ENCODE measurements at places on chromosomes 4 and X. TPM values are rescaled to one million over a fixed set of nuclear protein-coding genes. Genes with fewer than 3 reads are reported as not detected.

GRCh38 chr4:182918044-182918607 lies 940 bp upstream of the DCTD start:
- DNase-seq: no peak

The MAOA gene
- 2.6 TPM for total RNA-seq

DNA sequence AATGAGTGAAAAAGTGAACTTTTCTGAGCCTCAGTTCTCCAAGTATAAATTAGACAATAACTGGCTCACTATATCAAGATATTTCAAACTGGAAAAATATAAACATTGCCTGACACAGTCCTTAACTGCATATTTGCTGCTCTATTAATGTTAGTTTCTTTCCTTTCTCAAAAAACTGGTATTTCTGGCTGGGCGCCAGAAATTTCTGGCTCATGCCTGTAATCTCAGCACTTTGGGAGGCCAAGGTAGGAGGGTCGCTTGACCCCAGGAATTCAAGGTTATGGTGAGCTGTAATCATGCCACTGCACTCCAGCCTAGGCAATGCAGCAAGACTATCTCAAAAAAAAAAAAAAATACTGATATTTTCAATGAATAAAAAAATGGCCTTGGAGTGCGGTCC lies 227.0 kb downstream of the MAGEB17 start:
- no peak for DNase-seq

GRCh38 chrX:74536832-74537371 lies 77.5 kb downstream of the RLIM start:
- DNase-seq: peak; percentile 23

GRCh38 chr4:102399021-102399420 lies 53.7 kb upstream of the SLC39A8 start:
- no peak for DNase-seq

DNA sequence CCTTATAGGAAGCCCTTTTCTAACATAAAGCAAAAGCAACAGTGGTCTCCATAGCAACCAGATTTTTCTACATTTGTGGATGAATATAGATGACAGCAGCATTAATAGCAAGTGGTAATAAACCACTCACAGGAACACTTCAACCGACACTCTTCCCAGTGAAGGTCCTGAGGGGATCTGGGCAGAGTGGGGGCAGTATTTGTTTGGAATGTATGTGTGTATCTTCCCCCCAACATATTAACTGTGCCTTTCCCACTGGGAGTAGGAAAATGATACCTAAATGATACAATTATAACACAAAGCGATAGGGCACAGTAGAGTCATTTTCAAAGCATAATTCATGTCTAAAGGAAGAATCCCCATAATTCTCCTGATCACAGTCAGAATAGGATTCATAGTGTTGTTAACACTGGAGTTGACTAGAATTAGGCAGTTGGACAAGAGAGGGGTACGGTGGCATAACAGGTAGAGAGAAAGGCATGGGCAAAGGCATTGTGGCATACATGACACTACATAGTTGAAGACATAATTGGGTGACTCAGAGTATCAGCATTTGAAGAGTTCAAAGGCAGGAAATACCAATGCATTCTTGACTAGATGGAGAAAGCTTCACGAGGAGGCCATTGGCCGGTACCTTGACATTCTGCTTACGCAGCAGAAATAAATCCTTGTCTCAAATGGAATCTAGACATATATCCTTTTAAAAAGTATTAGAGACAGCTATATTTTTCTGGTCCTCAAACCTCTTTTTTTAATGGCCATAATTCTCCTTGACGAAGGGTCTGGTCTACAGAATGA lies 15.2 kb downstream of the CAPN6 start:
- DNase-seq: no peak

DNA sequence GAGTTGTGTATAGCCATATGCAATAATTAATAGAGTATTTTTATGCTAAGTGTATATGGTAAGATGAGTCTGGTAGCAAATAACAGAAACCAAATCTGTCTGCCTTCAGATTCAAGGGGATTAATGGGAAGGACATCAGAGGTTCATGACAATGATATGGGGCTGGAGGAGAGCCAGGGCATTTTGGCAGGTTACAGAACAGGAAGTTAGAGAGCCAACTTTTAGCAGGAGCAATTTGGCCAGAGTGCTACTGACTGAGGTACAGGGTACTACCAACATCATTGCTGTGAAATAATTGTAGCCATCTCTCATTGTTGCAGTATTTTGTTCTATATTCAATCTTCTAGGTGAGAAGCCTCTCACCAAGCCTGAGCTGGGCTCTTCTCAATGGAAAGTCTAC lies 210.9 kb upstream of the FAM47A start:
- no peak for DNase-seq

DNA sequence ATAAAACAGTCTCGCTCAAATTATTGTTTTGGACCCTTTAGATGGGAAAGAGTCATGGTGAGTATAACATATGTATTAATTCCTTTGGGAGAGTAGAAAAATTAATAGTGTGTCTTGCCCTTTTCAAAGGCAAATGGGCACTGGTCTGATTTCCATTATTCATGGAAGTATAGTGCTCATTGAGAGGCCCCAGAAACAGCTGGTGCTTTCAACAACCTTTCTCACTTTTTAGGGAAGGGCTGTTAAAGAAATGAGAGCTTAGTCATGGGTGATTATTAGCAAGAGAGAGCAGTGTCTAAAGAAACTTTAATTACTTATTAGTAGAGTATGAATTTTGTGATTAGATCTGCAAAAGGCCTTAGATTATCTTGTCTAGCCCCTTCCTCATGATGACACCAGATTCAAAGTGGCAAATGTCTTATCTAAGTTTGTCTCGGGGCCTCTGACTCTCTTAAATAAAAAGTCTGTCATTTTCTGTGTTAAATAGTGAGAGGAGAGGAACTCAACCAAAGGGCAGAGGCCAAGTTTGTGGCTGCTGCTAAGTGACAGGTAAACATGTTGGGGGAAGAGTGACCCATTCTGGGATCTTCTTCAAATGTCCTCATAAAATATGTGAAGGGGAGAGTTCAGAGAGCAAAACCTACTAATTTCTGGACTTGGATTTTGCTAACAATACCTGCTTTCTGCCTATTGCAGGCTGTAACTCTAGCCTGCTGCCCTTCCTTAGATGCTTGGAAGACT lies 110.6 kb downstream of the REPS2 start:
- DNase-seq: no peak

GRCh38 chr4:151228189-151229119 lies 48.5 kb upstream of the PRSS48 start:
- peak; percentile 41 for DNase-seq

DNA sequence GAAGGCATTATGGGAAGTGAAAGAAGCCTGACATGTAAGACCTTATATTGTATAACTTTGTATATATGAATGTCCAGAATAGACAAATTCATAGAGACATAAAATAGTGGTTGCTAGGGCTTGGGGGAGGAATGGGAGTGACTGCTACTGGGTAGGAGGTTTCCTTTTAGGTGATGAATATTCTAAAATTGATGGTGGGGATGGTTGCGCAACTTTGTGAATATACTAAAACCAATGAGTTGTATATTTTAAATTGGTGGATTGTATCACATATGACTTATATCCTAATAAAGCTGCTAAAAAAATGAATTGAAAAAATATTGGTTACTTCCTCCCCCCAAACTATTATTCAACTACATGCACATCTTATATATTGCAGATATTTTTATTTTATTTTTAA lies 70.0 kb downstream of the UCHL1 start:
- no peak for DNase-seq

- DNase-seq: peak; percentile 52
Observed at GRCh38 chr4:80070880-80071603, 2.0 kb downstream of the ANTXR2 start.

DNA sequence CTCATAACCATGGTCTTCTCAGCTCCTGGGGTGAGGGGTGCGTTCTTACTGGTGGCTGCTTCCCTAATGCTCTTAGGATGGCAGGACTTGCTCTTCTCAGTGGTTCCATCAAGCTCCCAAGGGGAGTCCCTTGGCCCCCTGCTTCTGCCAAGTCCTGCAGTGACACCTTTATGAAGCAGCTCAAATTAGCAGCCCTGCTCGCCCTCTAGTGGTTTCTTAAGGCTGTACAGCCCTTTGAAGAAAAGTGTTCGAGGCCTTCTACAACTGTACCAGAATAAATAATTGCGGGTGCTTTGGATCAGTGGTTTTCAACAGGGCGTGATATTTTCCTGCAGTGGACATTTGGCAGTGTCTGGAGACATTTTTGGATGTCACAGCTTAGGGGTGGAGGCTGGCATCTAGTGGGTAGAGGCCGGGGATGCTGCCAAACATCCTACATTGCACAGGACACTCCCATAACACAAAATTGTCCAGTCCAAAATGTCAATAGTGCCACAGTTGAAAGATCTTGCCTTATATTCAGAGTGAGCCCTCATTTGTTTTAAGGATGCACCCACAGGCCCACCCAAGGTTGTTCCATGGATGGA lies 204.7 kb upstream of the S100G start:
- DNase-seq: peak; percentile 37

GRCh38 chr4:79528241-79528706 lies 120.2 kb upstream of the GK2 start:
- DNase-seq: peak; percentile 2

DNA sequence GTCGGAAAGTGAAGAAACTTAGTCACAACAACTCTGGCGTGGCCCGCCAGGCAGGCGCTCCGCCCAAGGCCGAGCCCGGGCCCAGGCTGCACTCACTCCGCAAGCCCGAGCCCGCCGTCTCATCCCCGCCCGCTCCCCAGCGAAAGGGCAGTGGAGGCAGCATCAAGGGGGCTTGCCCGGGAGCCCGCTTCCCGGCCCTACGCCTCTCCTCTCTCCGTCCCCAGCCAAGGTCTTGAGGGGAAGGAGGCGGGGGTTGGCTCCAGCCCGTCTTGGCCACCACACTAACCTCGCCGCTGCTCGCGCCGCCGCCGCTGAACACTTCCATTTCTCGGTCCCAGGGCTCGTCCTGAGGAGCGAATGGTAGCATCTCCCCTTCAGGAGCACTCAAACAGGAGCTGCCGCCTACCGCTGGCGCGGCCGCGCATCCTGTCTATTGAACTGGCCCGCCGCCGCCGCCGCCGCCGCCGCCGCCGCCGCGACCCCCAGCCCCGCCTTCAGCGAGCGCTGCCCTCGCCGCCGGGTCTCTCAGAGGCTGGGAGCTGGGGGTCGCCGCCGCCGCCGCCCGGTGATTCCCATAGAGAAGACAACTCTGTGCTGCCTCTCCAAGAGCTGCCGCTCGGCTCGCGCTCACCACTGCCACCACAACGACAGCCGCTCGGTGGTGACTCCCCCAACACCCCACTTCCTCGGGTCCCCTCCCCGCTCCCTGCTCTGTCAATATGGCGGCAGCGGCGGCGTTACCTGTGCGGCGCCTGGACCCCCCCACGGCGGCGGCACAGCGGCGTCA lies at the start of gene RPS6KA6:
TSS of gene RPS6KA6 (minus strand) at position 667 of the 787 bp plus-strand sequence. CDS start at position 367, 300 bp downstream.
- peak; percentile 8 for DNase-seq

The GIMD1 gene
- not detected for total RNA-seq

The LRAT gene
- total RNA-seq: not detected

DNA sequence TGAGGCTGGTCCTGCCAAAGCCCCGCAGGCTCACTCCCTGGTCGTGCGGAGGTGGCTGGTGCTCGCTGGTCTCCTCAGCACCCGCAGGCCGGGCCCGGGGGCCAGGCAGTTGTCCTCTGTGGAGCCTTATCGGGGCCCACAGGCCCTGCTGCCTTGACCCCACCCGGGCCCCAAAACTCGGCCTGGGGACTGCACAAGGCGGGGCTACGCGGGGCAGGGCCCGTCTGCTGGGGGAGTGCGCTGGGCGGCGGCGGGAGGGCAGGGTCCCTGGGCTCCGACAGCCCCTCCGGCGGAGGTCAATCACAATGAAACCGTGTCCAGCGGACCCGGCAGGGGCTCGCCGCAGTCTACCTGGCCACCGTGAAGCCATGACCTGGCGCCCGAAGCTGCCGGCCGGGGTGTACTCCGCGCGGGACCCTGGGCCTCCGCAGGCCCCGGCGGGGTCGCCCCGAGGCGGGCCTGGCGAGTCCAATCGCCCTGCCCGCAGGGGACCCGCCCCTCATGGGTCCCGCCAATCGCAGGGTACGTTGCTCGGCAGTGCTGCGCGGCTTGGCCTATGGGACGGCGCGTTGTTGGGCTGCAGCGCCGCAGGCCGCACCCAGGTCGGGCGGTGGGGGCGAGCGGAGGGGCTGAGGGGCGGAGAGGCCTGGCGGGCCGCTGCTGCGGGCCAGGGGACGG lies at the start of gene ADD1:
TSS of gene ADD1 (plus strand) at position 582 of the 678 bp plus-strand sequence. CDS start 32,072 bp downstream, outside the sequence.
- DNase-seq: peak; percentile 95

- no peak for DNase-seq
Observed at GRCh38 chr4:107616838-107617389, 103.1 kb downstream of the PAPSS1 start.

The GABRA4 gene
- total RNA-seq: not detected

DNA sequence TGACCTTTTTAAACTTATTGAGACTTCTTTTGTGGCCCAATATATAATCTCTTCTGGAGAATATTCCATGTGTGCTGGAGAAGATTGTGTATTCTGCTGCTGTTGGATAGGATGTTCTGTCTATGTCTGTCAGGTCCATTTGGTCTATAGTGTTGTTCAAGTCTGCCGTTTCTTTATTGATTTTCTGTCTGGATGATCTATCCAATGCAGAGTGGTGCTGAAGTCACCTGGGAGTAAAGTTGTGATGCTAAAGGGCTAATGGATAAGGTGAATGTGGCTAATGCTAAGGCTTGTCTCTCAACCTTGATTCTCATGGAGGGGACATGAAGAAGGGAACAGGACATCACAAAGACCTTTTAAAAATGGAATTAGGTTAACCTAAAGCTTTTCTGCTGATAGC lies 72.0 kb upstream of the AP1S2 start:
- DNase-seq: no peak

The PABPC5 gene
- 1.3 TPM for total RNA-seq

GRCh38 chr4:133402616-133403015 lies 253.5 kb downstream of the PCDH10 start:
- DNase-seq: peak; percentile 6

- DNase-seq: peak; percentile 50
Observed at GRCh38 chr4:88937081-88937480, 119.9 kb downstream of the FAM13A start.

DNA sequence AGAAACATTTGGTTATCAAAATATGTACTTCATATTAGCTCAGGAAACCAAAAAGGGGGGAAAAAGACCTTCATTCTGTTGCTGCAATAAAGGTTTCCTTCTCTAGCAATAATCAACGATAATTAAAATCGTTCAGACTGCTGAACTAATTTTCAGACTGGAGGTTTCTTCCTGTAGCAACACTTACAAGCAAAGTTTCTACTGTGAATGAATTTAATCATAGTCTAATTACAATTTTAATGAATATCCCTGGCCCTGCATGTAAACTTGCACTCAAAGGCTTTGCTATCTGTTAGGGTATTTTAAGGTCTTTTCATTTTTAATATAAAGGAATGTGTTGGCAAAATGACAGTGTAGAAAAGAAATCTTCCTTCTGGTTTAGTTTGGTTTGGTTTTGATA lies 265.2 kb downstream of the QDPR start:
- DNase-seq: no peak

DNA sequence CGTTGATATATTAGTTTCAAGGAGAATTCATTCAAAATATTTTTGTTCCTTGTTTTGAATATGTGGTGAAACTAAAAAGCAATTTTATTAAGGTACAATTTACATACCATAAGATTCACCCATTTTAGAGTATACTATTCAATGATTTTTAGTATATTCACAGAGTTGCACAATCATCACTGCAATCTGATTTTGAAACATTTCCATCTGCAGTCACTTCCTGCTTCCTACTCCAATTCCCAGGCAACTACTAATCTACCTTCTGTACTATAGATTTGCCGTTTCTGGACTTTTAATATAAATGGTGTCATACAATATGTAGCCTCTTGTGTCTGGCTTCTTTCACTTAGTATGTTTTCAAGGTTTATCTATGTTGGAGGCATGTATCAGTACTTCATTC lies 71.3 kb downstream of the SLC9A7 start:
- peak; percentile 35 for DNase-seq
